ENCODE measurements at places on chromosomes 11 and 22.

DNA sequence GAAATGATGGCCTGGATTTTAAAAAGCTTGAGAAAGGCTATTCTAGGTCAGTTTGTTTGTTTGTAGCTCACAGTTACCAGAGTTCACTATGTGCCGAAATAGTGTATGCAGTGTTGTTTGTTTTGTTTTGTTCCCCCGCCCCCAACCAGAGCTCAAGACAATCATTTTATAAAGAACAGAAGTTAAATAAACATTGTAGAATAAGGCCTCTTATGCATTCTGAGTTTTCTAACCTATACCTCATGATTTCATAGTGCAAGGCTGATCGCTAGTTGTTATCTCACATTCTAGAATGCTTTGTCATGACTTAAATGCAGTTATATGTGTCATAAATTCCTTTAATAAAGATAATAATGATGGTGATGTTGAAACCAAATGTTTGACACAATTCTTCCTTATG, 7.8 kb downstream of the KCNA4 start:
- no peak for DNase-seq

DNA sequence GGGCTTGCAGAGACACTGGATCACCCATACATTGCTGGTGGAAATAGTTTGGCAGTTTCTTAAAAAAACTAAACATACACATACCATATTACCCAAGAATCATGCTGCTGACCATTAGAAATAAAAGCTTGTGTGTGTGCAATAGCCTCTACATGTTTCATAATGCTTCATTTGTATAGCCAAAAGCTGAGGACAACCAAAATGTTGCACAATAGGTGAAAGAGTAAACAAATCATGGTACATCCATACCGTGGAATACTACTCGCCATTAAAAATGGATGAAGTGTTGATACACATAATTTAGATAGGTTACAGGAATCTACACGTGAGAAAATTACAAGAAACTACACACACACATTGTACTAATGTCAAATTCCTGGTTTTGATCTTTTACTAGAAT, 6.5 kb downstream of the KBTBD3 start:
- no peak for DNase-seq

- no peak for DNase-seq
Observed at GRCh38 chr11:35292279-35292678, 127.1 kb downstream of the SLC1A2 start.

DNA sequence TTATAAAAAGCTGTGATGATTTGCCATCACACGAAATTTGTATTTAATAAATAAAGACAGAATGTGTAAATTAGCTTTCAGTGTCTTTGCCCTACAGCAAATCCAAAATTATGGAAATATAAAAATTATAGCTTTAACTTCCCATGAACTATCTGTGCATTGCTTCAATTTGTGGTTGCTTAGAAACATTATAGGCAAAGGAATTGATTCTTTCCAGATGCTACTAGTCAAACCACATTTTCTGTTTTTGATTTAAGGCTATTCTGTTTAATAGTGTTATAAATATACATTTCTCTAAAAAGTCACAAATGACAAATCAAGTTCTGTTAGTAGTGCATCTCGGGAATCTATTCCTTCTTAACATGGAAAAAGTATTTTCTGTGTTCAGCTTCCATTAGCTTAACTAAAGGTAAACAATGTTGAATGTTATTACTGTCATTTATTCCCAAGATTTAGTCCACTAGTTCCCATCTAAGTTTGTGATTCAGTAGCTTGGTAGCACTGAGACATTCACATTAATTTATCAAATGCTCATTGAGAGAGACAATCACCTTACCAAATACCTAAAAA, 1086.3 kb upstream of the CCDC90B start:
- DNase-seq: no peak

- DNase-seq: no peak
Observed at GRCh38 chr11:131402040-131402439, 31.6 kb downstream of the NTM start.

GRCh38 chr11:9565822-9566560, 7.5 kb upstream of the WEE1 start:
- no peak for DNase-seq

GRCh38 chr11:70233511-70233934, 30.4 kb downstream of the FADD start:
- no peak for DNase-seq

- no peak for DNase-seq
Observed at GRCh38 chr11:27300974-27301373, 62.0 kb downstream of the CCDC34 start.

GRCh38 chr22:28009272-28009827, 90.3 kb upstream of the PITPNB start:
- DNase-seq: peak; percentile 52

DNA sequence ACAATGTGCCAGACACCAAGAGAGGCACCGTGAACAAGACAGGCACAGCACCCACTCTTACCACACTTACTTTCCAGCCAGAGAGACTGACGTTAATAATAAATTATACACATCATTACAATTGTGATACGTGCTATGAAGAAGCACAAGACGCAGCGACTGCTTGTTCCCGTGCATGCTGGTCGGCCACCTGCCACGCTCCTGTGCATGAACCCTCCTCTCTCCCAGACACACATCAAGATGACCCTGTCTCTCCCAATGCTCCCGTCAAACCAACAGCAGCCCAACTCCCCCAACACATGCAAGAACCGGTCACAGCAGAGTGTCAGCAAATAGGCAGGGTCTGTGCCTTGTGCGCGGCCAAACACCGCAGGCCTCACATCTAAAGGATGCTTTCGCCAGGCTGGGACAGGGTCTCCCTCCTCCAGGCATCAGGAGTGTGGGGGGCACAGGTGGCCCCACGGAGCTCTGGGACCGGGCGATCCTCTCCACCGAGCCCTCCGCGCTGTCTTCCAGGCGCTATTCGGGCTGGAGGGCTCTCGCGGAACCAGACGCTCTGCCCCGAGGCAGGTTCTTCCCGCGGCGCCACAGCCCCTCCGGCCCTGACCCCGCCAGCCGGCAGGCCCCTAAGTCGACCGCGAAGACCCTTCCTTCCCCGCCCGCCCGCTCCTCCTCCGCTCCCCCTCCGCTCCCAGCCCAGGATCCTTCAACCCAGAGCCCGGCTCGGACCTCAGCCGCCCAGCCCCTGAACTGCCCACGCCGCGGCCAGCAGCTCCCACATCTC, 533 bp downstream of the SERGEF start:
- peak; percentile 6 for DNase-seq

- DNase-seq: no peak
Observed at GRCh38 chr22:40281717-40282116, 64.6 kb upstream of the ADSL start.

DNA sequence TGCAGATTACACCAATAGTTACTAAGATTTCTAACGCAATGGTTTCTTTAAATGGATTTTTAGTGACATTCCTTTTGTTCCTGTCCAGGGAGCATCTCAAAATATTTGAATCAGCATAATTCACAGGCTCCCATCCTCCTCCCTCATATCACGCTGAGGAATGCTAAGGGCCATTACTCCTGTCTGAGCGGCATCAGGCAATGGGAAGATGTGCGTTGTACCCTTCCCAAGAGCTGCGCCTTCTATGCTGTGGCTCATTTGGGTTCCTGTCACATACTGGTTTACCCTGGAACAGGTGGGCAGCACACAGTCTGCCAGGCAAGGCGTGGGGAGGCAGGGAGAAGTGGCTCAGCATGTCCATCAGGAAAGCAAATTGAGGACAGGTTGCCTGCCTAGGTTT, 121.9 kb downstream of the DBX1 start:
- DNase-seq: no peak

- peak; percentile 66 for DNase-seq
Observed at GRCh38 chr11:65637794-65638419, at the start of gene SIPA1. TSS of gene SIPA1 (plus strand) at chr11:65638101. CDS start at chr11:65640922, 2,821 bp downstream.

Data from stimulated activated CD8-positive, alpha-beta memory T cell treated with anti-CD3 and anti-CD28 coated beads, Interleukin-15, amount 100 ng/mL, for 24 hours (primary cell).